ENCODE measurements at places on chromosomes 7 and 10.

DNA sequence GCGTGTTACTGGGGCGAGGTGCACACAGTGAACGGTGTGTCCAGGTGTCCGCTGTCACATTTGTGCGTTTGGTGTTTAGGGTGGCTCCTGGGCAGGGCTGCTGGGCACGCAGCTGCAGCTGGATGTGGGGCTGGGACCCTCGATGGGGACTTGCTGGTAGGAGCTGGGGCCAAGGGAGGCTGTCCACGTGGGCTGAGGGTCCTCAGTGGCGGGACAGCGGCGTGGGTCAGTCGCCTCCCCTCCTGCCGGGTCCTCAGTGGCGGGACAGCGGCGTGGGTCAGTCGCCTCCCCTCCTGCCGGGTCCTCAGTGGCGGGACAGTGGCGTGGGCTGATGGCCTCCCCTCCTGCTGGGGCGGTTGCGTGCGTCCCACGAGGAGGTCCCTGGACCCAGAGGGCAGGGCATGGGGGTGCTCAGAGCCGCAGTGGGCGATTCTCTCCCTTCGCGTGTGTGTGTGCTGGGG, 68.5 kb downstream of the INPP5A start:
- no peak for DNase-seq

- DNase-seq, result no peak
These were observed 6.1 kb upstream of the COA1 start for GRCh38 chr7:43735403-43735801.

GRCh38 chr10:79191951-79192676, 123.3 kb downstream of the ZMIZ1 start:
- no peak for DNase-seq

DNA sequence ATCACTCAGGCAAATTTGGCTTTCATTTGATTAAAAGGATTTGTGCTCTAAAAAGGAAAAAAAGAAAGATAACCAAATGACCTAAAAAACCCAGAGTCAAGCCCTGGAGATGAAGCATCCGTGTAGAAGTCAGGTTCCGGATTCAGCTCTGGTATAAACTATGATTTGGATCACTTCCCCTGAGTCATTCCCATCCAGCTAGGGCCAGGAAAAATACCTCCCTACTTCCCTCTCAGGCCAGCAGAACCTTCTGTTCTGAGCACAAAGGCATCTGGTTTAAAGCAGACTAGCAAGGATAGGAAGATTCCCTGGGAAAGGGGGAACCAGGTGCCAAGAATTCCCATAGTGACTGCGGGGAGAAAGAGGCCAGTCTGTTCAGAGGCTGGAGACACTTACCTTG, 25.7 kb upstream of the NDST2 start:
- DNase-seq, result no peak

- no peak for DNase-seq
These were observed 23.5 kb upstream of the MEOX2 start for GRCh38 chr7:15709978-15710377.

- no peak for DNase-seq
These were observed 21.1 kb downstream of the UNCX start for GRCh38 chr7:1253681-1254181.

GRCh38 chr10:97723001-97723400, 9.5 kb downstream of the MARVELD1 start:
- no peak for DNase-seq

Measured in T follicular helper cell (primary cell).